ENCODE measurements at places on chromosomes 4 and X.

DNA sequence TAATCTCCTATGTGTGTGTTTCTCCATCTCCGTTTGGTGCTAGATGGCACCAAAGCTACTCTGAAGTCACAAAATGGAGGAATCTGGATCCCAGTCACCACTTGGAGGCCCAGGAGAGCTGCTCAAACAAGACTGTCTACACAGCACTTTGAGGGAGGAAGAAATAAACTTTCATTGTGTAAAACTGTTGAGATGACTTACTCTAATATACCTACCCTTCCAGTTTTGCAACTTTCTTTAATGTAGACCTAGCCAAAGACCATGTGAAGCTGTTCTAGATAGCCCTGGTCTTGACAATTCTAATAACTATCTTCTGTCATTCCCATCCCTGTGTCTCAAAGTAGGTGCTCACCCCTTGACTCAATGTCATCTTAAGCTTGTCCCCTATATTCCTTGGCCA lies 52.8 kb upstream of the TAB3 start:
- no peak for DNase-seq

DNA sequence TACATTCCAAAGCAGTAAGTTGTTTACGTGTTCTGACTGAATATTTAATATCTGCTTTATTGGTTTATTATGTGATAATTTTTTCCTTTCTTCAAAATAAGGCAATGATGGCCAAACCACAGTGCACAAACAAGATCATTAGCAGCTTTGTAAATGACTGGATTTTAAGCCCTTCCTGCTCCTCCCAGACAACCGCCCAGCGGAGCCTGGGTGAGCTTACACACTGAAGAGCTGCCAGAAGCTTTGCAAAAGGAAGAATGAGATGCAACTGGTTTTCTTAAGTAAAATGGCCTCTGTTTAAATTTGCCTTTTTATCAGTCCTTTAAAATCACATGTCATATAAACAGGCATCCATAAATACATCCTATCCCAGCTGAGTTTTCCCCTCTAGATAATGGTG lies 52.2 kb downstream of the SPARCL1 start:
- DNase-seq = no peak

DNA sequence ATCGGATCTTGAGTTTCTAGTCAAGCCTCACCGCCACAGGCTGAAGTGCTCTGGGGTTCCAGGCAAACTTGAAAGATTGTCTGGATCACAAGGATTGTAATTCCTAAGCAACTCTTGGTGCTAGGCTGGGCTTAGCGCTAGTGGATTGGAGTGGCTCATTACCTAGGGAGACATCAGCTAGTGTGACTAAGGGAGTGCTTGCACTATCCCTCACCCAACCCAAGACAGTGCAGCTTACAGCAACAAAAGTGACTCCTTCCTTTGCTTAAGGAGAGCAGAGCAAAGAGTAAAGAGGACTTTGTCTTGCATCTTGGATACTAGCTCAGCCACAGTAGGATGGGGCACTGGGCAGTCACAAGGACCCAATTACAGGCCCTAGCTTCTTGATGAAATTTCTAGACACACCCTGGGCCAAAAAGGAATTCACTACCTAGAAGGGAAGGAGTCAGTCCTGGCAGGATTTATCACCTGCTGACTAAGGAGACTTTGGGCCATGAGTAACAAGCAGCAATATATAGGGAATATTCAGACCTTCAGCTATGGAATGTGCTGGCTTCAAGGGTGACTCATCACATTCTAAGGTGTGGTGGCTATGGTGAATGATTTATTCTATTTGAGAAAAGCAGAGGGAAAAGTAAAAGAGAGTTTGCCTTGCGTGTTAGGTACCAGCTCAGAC lies 1212.4 kb downstream of the PCDH18 start:
- DNase-seq = no peak

DNA sequence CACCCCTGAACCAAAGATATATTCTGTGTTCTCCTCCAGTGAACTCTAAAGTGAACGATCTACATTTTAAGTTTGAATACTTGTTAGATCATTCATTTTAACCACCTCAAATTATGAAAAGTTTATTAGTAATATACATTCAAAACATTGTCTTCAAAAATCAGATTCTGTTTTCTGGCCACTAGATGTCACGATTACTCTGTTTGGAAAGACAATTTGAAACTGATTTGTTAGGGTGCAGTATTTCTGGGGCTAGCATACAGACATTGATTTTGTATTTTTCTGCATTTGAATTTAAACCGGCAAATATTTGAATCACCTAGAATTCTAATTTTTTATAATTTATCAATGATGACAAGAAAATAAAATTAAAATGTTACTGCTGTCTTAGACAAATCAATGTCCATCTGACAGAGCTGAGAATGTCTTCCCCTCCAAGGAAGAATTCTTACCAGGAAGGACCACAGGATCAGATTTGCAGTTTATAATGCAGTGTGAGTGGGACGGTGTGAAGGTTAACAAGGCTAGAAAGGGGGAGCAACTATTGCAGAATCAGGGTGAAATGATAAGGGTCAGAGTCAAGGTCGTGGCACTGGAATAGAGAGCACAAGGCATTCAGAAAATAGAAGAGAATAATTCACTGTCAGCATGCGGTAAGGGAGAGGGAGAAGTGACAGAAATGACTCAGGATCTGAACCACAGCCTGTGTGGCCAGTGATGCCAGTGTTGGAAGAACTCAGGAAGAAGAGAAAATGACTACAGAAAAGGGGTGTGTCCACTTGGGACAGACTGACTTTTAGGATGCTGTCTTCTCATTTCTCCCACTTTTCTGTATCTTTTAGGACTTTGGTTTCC lies 91.6 kb downstream of the ANXA10 start:
- DNase-seq = no peak

GRCh38 chr4:8599657-8600056 lies 7.1 kb downstream of the CPZ start:
- peak; percentile 64 for DNase-seq

DNA sequence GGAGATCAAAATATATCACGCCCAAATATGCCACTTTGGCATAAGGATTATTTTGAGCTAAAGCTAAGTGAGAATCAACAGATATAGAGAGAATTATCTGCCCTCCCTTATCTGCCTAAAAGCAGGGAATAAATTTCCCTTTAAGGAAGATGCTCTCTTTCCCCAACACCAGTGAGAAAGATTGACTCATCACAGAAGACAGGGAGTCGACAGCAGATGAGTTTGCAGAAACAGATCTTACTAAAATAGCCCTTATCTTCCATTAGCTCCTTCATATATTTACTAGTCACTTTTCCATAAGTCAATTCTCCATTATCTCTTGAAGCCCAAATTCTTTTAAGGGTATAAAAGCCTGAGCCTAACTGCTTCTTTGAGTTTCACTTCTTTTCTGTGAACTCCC lies 156.6 kb downstream of the CAMK2D start:
- DNase-seq = no peak

- no peak for DNase-seq
Observed at GRCh38 chr4:107809210-107809609, 15.5 kb upstream of the SGMS2 start.

- DNase-seq = no peak
Observed at GRCh38 chr4:57073559-57073958, 36.6 kb downstream of the IGFBP7 start.

GRCh38 chr4:113788888-113789287 lies 27.4 kb upstream of the CAMK2D start:
- DNase-seq = no peak

- no peak for DNase-seq
Observed at GRCh38 chr4:4865705-4866123, 6.2 kb downstream of the MSX1 start.

- no peak for DNase-seq
Observed at GRCh38 chr4:14000091-14000814, 372.7 kb upstream of the BOD1L1 start.

DNA sequence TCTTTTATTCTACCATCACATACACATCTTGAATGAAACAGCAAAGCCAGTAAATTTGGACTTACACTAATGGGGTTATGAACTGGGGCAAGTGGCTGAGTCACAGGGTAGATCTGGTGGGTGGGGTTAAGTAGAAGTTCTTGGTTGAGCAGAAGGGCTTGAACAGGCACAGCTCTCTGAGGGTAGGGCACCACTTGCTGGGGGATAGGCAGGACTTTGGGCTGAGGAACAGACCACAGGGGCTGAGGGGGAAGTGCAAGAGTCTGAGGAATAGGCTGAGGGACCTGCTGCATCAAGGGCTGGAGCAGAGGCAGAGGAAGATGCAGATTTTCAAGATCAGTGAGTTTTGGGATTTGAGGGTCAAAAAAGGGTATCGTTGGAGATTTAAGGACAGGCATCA lies 8.3 kb downstream of the CSN2 start:
- DNase-seq = no peak

GRCh38 chr4:78323439-78323838 lies 228.1 kb upstream of the ANXA3 start:
- DNase-seq = no peak

DNA sequence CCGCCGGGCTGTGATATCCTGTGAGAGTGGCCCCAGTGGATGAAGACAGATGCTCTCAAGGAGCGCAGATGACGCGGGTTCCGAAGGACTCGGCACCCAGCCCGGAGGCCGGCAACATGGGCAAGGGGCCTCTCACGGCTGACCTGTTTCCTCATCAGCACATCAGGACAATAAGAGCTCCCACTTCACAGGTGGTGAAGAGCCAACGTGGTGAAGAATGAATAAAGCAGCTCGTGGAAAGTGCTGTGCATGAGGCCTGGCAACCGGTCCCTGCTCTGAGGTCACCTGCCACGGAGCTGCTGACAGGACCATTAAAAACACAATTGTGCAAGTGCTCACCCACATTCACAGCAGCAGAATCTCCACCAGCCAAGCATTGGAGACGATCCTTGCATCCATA lies 22.9 kb downstream of the ABLIM2 start:
- no peak for DNase-seq

DNA sequence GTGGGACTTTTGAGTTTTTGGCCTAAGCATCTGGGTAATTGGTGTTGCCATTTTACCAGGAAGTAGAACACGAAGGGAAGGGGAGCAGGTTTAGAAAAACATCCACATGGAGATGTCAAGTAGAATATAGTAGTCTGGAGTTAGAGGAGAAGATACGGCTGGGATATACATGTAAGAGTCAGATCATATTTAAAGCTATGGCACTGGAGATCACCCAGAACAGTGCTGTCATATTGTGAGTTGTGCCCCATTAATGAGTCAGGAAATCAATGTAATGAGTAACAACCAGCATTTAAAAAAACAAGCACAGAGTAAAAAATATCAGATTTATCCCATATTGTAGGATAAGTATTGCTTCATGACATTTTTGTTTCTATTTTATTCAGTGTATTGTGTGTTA lies 4.2 kb downstream of the GSTCD start:
- no peak for DNase-seq

GRCh38 chr4:66489370-66489769 lies 819.1 kb upstream of the EPHA5 start:
- no peak for DNase-seq

DNA sequence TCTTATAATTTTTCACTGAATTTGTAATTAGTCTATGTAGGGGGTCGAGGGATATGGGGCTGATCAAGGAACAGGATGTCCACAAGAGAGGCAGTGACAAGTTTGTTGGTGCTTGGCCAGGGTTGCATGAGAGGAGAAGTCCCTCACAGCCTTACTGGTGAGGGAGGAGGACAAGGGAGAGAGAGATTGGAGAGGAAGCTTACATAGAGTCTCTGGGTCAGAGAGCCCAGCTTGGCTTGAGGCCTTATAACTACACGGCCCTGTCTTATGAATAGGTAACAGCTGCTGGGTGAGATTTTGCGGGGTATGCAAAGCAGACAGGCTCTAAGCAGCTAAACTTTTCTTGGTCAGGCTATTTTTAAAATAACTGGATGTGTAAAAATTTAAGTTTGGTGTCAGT lies 37.9 kb upstream of the OTUD4 start:
- no peak for DNase-seq

- peak; percentile 56 for DNase-seq
Observed at GRCh38 chr4:81069706-81070331, 39.3 kb downstream of the BMP3 start.

DNA sequence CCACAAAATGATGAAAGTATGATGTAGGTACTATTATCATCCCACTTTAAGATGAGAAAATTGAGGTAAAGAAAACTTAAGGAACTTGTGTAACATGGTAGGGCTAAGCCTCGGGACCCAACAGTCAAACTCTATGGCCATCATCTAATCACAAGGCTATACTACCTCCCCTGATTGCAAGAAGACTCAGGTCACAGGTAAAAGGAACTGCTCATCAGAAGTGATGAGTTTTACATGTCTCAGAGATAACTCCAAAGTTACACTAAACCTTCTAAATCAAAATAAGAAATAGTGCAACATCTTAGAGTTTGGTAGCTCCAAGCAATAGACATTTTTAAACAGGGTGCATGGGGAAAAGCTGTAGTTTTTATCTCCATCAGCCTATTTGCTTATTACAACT lies 96.5 kb upstream of the MYOZ2 start:
- no peak for DNase-seq

GRCh38 chr4:25070545-25070944 lies 39.8 kb upstream of the LGI2 start:
- DNase-seq = no peak

DNA sequence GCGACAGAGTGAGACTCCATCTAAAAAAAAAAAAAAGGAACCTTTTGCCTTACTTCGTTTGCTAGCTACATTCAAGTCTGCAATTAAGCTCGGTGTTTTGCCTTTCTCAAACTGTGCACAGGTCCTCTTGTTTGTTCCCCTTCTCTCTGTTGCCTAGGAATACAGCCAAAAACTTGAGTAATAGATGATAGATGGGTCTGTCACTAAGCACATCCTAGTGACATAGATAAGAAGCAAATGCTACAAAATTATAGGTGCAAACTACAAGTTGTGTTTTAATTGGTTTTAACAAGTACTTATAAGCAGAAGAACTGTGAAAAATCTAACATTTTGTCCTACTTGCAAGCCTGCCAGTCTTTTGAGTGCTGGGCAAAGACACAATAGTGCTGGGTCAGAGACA lies 95.2 kb downstream of the SNCA start:
- no peak for DNase-seq

- no peak for DNase-seq
Observed at GRCh38 chrX:65697211-65697641, 29.8 kb downstream of the MSN start.

- no peak for DNase-seq
Observed at GRCh38 chr4:81173213-81173612, 41.8 kb downstream of the PRKG2 start.

- DNase-seq = no peak
Observed at GRCh38 chr4:90769251-90769650, 642.1 kb downstream of the CCSER1 start.

- DNase-seq = no peak
Observed at GRCh38 chr4:41881981-41882624, 53.1 kb upstream of the TMEM33 start.

GRCh38 chr4:56434599-56435139 lies 746 bp downstream of the PPAT start:
- no peak for DNase-seq

GRCh38 chrX:136781180-136781797 lies 557 bp upstream of the ARHGEF6 start:
- DNase-seq = no peak
